ENCODE measurements at places on chromosomes 2 and 18.

GRCh38 chr2:102581911-102582310 lies 37.4 kb upstream of the SLC9A2 start:
- no peak for DNase-seq

DNA sequence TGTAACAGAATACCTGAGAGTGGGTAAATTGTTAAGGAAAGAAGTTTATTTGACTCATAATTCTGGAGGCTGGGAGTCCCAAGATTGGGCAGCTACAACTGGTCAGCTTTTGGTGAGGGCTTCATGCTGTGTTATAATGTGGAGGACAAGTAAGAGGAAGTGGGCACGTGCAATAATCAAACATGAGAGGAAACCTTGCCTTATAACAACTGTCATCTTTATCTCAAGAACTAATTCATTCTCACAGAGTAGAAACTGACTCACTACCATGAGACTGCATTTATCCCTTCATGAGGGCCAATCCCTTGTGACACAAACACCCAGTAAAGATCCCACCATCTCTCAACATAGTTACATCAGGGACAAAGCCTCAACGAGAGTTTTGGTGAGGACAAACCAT lies 318.1 kb upstream of the NT5C1B start:
- no peak for DNase-seq

DNA sequence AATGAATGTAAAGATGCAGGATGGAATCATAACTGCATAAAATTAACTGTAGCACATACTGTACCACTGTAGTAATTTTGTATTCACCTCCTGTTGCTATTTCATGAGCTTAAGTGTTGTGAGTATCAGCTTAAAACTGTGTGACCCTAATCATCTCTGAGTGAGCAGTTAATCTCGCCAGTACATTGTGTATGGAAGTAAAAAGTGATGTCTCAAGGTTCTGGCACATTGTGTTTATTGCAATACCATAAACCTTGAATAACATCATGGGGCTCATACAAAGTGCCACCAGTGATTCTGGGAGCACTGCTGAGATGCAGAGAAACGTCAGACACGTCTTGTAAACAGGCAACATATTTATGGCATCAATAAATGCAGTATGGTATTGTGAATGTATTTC lies 124.5 kb downstream of the PMAIP1 start:
- DNase-seq: no peak

DNA sequence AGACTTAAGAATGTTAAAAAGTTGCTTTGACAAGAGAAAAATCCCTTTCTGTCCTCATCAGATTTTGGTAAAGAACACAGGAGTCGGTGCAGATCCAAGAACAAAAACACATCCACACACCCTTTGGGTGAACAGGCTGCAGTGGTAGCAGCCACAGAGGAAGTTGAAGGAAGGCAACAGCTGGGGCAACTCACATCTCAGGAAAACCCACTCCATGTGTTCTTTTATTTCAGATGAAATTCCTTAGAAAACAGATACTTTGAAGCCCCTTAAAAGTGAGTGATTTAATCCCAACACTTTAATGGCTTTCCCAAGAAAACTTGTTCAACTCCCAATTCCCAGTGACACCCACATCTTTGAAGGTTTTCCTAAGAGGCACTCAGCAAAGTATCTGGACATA lies 271.3 kb downstream of the ICOS start:
- no peak for DNase-seq

DNA sequence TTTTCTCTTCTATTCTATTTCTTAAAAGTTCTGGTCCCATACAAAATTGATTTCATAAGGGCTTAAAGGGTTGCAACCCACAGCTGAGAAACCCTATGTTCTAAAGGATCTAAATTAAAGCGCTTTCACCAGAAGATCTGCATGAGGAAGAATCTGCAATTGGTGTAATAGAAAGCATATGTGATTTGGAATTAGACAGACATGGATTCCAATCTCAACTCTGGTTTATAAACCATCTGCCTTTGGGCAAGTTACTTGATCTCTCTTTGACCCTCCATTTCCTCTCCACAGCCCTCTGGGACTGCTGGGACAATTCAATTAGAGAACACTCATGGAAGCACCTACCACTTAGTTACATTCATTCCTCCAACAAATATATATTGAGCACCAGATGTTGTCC lies 178.7 kb downstream of the ANTXR1 start:
- no peak for DNase-seq

DNA sequence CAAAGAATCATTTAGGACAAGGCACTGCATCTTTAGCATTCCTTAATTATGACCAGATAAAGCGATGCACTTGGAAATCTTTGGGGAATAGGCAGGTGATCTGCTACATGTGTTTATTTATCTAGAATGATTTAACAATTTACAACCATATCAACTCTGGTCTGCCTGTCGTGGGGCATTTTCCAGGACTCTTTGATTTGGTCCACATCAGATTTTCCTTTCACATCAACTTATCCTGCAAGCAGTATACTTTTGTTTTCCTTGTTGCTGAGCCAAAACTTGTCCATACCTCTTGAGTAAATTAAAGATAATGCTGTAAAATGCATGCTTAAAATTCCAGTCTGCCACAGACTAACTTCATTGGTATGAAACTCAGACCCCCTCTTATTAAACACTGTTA lies 312.4 kb upstream of the TCF4 start:
- DNase-seq: no peak

DNA sequence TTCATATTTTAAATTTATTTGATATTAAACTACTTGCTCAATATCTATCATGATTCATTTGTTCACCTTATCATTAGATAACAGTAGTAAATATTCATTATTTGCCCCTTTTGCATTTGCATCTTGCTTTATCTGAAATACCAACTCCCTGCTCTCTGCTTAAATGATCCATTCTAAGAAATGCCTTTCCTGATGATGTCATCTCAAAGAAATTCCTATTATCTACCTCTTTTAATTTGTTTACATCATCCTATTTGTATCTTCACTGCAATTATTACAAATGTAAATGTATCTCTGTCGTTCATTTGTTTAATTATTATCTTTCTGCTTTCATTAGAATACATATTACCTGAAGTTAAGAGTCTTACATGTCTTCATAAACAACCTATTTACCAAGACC lies 549.9 kb downstream of the CBLN2 start:
- DNase-seq: no peak

- no peak for DNase-seq
Measured at GRCh38 chr2:10211844-10212422, 89.4 kb downstream of the RRM2 start.

- DNase-seq: no peak
Measured at GRCh38 chr2:238979636-238980035, 131.8 kb downstream of the TWIST2 start.

GRCh38 chr2:39871291-39871761 lies 92.3 kb upstream of the THUMPD2 start:
- no peak for DNase-seq

GRCh38 chr2:131092458-131093005 lies 728 bp downstream of the FAM168B start:
- no peak for DNase-seq

GRCh38 chr2:209382775-209383174 lies 41.1 kb upstream of the MAP2 start:
- no peak for DNase-seq

DNA sequence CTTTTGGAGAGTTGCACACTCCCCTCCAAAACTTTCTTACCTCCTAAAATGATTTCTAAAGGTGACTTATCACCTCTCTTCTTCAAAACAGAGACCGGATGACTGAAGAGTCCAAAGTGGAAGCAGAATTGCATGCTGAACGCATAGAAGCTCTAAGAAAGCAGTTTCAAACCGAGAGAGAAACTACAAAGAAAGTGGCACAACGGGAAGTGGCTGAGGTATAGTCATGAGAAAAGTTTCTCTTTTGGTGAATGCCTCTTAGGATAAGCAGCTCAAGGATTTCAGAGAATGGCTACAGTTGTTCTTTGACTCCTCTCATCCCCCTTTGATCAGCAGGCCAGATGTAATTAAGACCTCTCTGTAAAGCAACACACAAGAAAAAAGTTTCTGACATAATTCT lies 73.6 kb downstream of the GTF3C3 start:
- no peak for DNase-seq

GRCh38 chr2:146992057-146992456 lies 852.8 kb upstream of the ACVR2A start:
- DNase-seq: no peak

DNA sequence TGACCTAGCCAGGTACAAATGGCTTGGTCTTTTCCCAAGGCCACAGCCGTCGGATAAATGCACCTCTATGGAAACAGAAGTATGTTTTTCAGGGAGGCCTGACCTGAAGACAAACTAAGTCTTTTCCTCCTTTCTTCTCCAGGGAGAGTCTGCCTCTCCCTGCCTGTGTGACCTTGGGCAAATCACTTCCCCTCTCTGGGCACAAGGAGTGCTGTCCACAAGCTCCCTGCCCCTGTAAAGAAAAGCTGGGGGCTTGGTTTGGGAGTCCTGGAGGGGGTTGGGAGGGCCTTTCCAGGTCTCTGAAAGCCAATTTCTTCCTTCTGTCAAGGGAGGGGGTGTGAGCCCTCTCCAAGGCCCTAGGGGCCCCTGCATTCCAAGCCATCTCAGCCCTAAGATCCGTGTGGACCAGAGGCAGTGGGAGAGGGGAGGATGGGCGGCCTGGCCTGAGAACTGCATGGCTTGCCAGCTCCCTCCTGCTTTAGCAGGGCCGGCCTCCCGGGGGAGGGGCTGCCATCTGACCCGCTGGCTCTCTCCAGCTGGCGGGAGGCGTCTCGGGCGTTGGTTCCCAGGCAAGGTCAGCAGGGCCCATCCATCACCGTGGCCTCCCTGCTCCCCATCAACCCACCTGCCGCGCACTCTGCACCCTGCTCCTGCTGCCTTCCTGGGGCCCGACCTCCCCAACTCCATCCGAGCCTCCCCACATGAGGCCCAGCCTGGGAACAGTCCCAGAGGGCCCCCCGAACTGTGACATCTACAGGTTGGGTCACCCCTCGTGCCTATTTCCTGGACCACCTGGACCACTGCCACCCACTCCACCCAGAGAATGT lies 61.4 kb downstream of the SMAD7 start:
- DNase-seq: no peak

DNA sequence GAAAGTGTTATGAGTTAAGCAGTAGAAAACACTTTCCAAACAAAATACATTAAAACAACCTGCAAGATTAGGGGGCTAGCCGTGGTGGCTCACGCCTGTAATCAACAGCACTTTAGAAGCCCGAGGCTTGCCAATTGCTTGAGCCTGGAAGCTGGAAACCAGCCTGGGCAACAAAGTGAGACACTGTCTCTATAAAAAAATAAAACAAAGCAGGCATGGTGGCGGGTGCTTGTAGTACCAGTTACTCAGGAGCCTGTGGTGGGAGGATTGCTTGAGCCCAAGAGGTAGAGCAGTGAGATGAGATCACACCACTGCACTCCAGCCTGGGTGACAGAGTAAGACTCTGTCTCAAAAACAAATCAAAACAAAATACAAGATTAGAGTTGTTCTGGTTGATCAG lies 208.3 kb downstream of the ERBB4 start:
- DNase-seq: no peak

DNA sequence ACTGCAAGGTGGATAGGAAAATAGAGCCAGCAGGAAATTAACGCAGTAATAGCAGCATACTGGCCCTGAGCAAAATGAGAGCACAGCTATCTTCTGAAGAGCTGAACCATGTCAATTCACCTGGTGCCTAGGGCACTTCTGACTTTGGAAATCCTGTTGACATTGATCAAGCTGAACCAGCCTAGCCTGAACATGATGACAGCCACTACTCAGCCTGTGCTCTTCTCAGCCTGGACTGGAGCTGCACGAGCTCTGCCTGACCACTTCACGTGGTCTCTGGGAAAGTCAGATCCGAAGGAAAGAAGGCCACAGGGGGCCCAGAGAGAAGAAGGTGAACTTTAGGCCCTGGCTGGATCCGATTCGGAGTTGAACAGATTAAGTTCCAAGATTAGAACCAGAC lies 421.9 kb downstream of the LPIN1 start:
- no peak for DNase-seq

GRCh38 chr2:191713837-191714236 lies 35.9 kb downstream of the NABP1 start:
- DNase-seq: no peak

DNA sequence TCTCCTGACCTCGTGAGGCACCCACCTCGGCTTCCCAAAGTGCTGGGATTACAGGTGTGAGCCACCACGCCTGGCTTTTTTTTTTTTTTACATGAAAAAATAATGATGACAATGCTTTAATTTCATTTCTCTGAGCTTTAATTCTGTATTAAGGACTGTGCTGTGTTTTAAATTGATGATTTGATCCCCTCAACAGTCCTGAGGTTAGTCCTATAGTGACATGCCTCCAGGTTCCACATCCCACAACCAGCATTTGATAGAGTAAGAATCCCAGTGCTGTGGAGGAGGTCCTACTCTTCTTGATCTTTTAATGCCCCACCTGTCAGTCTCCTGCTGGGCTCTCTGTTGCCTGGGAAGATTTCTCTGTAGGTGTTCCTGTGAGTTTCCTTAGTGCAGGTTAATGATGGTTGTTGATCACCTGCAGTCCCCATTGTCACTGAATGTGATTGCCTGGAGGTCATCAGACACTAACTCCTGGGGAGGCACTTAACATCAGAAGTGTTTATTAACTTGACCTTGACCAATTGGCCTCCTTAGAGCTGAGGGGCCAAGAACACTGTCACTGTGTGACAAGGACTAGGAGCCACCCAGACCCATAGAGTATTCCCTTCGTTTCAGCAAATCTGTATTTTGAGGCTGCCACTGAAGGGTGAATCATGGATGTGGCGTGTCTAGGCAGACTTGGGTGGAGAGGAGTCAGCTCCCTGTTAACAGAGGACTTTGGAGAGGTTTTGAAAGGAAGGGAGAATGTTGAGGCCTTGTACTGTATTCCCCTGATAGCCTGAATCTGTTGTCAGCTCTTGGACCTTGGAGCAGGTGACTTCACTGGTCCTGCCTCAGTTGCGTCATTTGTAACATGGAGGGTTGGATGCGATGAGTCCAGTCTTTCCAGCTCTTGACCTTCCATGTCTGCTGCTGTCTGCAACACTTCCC lies 11.5 kb downstream of the ASAP2 start:
- no peak for DNase-seq

- DNase-seq: no peak
Measured at GRCh38 chr2:168567836-168568235, 111.8 kb downstream of the CERS6 start.

DNA sequence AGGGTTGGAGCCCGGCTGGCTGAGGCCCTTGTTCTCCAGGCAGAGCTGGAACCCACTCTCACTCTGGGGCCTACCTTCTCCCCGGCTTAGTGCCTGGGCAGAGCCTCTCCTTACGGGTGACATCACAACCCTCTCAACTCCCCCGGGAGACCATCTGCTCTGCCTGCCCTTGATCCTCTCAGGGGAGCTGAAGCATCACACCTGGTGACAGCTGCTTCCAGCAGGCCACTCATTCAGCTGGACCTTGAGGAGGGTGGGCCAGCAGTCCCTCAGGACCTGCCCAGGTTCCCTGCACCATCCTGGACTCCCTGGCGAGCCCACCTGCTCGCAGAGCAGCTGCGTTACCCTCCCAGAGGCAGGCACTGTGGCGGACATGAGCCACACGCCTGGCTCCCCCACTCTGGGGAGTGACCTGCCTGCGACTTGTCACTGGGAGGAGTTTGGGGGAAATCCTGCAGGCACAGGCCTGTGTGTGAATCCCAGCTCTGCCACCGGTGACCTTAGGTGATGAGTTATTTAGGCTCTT lies 13.1 kb downstream of the HS6ST1 start:
- DNase-seq: no peak

GRCh38 chr2:205744074-205744591 lies 61.8 kb downstream of the NRP2 start:
- DNase-seq: no peak
